ENCODE measurements at places on chromosomes 1 and 21.

GRCh38 chr1:60655679-60656355 is 426.5 kb upstream of the NFIA start:
- DNase-seq: no peak

DNA sequence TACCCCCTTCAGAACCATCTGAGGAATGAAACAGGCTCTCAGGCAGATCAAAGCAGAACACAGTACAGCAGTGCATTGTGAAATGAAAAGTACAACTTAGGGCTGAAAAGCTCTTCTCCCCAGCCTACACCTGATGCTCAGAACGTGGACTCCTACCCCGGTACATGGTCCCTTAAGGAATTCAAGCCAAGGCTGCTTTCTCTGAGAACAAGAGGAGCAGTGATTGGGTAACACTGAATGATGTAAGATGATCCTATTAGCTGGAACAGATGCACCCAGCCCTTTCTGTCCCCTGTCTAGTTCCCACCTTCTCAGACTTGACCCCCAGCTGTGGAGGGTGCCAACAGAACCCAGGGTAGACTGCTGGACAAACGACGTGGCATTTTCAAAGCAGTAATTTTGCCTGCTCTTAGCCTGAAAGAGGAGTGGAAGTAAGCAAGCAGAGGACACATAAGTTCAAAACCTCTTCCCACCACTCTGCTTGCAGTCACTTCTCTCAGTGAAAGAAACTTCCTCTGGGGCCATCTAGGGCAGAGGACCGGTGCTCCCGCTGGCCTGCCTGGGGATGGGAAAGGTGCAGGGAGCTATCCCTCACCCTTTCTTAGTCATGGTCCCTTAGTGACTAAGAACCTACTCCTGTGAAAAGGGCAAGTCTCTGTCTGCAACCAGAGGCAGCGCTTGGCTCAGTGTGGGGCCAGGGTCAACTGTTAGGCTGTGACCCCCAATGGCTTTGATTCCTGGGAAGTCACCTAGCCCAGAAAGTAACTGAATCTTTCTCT is 72.7 kb downstream of the TRABD2B start:
- DNase-seq: no peak

GRCh38 chr1:25680701-25681100 is 64.1 kb downstream of the MAN1C1 start:
- DNase-seq: no peak

DNA sequence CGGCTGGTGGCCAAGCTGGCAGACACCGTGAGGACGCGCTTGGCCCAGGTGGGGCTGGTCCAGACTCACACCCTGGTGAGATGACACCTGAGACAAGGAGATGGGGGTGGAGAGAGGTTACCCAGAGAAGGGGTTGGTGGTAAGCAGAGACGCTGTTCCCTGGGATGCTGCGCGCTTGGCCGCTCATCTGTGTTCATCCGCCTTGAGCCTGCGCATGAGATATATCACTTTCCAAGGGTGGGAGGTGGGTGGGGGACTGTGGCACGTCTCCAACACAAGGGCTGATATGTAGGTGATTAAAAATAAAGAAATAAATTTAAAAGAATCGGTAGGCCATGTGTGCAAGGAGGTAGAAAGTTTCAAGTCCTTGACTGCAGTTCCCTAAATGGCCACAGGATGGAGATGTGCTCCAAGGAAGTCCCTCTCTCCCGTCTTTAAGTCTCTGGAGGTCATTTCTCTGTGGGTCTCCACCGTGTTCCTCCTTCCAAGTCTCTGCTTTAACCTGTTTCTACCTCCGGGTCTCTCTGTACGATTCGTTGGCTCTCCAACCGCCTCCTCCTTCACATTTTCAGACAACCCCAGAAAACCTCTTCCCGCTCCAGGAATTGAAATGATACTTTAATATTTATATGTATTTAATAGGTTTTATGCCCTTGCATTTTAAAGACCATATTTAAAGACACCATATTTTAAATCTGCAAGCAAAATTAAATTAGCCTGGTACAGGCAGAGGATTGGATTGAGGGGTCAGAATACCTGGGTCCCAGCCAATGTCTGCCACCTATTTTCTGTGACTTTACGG is 4.5 kb downstream of the TTC24 start:
- DNase-seq: peak; percentile 81

All from CD4-positive, alpha-beta T cell treated with Interleukin-15 for 4 hours (primary cell).